RCC 7860 (cell line): ENCODE measurements at places on chromosomes 7 and 10.

- no peak for DNase-seq
Measured at GRCh38 chr7:46841248-46841647, 740.7 kb downstream of the TNS3 start.

GRCh38 chr10:7756360-7756992 is 31.3 kb downstream of the KIN start:
- peak; percentile 23 for DNase-seq

- DNase-seq, result no peak
Measured at GRCh38 chr10:133257489-133258065, 19.1 kb downstream of the ADAM8 start.

- DNase-seq, result no peak
Measured at GRCh38 chr7:91655656-91656055, 224.8 kb downstream of the MTERF1 start.

DNA sequence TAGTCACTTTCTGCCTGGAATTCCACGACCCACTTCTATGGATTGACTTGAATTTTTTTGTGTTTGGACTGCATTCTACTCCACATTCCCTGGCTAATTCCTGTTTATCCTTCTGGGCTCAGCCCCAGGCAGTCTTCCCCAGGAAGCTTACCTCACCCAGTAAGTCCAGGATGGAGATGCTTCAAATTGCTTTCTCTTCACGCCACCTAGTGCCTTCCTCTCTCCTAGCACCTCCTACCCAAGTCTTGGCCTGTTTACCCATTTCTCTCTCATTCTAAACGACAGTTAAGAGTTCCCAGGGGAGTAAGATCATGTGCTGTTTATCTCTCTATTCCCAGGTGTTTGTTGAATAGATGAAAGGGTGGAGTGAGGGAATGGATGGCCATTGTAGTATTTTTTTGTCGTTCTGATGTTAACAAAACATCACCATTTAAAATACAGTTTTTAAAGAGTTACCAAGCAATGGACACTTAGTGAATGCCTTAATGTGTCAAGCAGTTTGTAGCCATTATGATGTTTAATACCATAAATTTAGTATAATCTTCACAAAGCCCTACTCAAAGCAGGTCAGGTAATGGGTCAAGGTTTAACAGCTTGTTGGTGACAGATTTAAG is 45.5 kb upstream of the TARP start:
- DNase-seq, result peak; percentile 55

DNA sequence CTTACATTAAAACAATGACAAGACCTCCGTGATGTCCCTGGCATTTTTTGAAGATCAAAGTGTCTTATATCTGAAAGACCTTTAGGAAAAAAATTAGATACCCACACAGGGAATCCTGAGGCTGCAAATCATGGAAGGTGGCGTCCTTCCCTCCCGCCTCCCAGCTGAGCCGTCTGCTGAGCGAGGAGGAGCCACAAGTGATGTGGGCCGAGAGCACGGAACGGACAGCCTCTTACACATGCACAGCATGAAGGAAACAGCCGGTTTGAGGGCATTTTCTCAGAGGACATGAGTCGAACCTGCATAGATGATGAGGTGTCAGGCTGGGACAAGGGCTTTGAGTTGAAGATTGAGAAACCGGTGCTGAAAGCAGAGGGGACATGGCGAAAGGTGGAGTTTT is 163.3 kb downstream of the ADARB2 start:
- DNase-seq, result no peak

GRCh38 chr10:77080361-77081027 is 557.1 kb downstream of the KCNMA1 start:
- no peak for DNase-seq

DNA sequence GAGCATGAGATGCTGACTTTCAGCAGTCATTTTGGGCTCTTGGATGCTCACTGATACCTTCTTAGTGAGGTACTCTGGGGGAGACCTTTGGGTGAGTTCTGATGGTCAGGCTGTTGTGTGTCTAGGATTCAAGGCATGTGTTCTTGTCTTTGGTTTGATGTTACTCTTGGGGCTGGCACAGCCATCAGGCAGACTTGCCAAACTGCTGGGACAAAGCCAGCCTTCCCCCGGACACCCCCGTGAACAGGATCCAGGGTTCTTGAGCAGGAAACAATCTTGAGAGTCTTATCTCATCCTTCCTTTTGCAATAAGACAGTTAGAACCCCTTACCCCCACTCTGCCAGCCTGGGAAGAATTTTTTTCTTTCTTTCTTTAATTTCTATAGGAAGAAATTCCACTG is 42.2 kb downstream of the SUFU start:
- no peak for DNase-seq

DNA sequence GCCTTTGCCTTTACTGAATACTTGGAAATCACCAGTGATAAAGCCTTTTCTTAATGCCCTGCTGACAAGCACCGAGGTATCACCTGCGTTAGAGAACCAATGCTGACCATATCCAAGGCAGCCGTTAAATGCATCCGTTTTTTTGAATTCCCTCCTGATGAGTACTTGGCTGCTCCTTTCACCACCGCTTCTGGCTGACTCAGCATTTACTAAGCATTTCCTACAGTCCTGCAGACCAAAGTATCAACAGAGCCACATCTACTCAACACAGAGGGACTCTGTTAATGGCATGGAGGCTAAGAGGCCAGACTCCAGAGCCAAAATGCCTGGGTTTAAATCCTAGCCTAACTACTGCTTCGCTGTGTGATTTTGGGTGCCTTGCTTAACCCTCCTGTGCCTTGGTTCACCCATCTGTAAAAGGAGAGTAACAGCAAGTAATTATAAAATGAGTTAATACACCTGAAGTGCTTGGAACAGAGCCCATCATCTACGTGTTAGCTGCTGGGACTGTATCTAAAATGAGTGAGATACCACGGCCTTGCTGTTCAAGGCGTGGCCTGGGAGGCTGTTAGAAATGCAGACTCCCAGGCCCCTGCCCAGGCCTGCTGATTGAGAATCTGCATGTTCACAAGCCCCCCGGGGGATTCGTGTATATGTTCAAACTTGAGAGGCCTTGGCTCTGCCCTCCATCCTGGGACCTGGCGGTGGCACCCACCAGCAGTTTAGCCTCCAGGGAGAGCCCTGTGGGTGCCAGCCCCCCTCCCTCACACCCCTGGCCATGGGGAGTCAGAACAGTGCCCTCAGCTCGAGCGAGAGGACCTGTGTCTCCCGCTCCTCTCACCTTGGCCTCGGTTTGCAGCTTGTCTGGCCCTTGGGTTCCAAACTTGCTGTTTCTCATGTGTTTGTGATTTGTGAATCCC is 30.8 kb upstream of the EFCAB10 start:
- DNase-seq, result peak; percentile 43

DNA sequence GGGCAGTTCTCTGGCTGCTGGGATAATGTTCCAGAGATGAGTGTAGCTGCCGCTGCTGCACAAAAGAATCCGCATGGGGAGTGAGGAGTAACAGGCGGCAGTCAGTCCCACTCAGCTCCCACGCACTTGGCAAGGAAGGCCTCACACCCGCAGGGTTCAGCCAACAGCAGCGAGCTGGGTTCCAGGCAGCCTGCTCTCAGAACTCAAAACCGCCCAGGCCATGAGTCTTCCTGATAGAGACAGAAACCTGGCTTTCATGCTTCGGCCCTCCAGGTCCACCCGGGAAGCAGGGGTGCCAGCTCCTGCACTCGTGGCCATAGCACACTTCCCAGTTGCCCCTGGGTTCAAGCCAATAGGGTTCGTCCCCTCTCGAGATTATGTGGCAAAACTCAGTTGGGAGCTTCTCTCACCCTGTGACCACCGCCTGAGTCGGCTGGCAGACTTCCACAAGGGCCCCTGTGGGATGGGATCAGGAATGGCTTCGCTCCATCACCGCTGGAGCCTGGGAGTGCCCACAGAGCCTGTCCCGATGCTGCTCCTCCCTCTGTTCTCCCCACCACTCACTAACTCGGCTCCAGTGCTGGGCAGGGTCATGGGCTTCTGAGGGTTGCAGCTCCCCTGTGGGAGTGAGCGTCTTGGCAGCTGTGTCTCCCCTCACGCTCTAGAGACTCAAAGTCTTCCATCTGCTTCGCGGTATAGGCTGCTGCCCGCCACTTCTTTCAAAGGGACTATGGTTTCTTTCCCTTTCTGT is 20.6 kb downstream of the CLRN3 start:
- no peak for DNase-seq

DNA sequence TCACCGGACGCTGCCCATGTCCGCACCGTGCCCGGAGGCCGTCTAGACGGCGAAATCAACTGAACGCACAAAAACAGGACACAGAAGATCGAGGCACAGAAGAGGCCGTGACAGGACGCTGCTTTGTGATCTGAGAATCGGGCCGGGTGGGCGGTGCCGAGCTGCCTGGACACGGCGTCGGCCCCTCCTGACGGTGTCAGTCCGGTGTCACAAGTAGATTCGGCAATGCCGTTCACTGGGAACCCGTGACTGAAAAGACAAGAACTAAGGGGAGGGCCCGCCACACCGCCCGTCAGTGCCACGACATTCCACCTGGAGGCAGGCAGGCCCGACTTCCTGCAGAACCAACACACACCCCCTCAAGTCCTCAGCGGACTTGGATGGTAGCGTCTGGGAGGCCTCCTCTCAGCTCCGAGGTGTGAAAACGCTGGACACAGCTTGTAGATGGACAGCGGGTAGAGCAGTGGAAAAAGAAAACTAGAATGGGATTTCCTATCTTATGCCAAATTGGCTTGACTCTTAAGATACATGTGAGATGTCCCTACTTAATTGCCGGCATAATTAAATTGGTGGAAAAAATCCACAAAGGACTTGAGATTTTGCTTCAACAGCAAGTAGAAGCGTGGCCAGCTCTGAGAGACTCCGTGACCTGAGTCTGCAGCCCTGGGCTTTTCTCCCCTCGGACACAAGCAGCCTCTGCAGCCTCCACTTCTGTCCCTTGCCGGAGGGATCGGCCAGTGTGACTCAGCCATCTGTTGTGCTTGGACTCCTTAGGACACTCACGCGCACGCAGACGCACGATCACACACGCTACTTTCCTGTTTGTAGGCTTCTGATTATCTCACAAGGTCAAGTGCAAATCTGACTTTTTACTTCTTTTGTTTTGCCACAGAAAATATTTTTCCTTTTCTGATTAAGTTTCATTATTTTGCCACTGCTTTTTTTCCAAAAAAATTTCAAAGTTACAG is 269.0 kb downstream of the DIP2C start:
- DNase-seq, result no peak

GRCh38 chr10:58653139-58653538 is 140.5 kb downstream of the BICC1 start:
- DNase-seq, result no peak

DNA sequence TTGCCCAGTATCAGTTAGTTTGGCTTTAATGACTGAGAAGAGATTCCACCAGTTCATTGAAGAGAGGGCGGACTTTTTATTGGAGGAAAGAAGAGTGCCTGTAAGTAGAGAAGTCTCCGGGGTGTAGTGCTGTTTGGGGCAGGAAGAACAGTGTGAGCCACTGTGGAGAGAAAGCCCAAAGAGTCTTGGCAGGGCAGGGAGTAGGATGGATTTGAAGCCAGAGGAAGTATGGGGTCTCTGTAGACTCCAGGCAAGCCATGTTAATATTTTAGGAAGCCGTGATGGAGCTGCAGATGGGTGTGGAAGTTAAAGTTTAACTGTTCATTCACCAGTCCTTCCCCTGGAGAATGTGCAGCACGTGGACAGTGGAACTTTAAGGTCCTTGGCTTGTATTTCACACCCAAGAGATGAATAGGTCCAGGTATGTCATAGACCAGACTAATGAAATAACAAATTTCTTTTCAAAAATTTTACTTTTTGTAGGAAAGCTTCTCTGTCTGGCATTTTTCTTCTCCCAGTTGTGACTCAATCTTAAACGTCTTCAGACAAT is 54.1 kb downstream of the TCF7L2 start:
- no peak for DNase-seq

DNA sequence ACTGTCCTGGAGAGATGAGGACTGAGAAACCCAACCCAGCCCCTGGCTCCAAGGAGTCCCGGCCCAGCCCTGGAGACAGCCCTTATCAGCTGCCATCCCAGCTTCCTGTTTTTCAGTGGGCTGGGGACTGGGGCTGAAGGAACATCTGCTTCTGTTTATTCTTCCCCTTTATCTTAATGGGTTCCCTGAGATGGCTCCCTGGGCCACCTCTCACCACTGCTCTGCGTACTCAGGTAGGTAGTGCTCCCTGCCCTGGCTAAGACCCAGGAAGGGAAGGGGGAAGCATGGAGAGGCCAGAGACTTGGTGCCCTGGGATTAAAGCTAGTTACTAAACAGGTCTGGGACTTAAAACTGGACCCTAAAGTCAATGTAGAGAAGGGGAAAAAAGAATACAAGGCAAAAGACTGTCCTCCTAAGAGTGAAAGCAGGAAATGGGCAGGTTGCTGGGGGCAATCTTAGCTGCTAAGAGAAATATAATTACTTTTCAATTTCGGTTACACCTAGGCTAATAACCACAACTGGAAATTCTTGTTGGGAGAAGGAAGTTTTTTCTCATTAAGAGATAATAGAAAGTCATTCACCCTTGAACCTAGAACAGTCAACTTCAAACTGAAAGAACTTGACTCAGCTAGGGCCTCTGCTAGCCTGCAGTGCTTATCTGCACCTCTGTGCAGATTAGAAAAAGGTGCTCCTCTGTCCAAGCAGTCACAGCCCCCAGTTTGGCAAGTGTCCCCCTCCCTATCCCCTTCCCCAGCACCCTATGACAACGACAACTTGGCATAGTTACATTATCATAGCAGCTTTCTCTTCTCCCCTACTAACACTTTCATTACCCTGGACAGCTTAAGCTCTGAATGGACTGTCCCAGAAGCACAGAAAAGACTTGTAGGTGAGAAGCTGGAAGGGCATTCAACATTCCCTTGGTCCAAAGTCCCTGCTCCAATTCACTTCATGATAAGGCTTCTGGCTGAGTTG is 65.6 kb upstream of the KDM7A start:
- no peak for DNase-seq

DNA sequence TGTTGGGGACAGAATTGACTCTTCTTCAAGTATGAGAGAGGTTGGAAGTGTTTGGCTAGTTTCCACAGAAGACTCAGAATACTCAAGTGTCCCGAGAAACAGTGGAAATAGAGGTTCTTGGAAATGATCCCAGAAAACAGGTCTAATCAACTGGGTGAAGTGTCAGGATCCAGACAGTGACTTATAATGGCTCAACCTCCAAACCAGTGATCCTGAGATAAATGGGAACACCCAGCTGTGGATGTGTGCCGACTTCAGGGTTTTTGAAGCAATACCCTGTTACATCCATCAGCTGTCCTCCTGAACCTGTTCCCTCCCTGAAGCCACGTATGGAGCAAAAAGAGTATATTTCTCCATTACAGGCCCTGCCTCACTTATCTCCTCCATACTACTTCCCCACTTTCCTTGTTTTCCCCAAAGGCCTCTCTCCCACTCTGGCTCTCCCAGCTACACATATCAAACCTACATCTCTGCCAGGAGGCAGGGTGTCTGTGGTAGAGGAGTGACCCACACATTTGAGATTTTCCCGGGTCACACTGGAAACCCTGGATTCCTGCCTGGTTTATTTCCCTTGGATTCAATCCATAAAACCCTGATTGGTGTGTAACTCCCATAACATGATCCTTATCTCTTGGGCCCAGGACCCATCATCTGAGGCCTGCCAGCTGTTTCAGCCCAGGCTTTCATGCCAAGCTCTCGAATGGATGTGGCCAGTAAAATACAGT is 17.6 kb upstream of the ELOVL3 start:
- DNase-seq, result no peak

- no peak for DNase-seq
Measured at GRCh38 chr10:58385784-58386112, 538 bp downstream of the TFAM start.

GRCh38 chr7:81516898-81517297 is 252.9 kb downstream of the HGF start:
- no peak for DNase-seq

- no peak for DNase-seq
Measured at GRCh38 chr7:149071641-149072437, 18.7 kb downstream of the ZNF786 start.
